ENCODE measurements at places on chromosomes 3 and 15.
A peak's percentile ranks its signal among the peaks of the same experiment; 100 is the strongest.

- DNase-seq, result peak; percentile 83
Measured at GRCh38 chr15:70486451-70487386, 276.6 kb downstream of the UACA start.

- DNase-seq, result no peak
Measured at GRCh38 chr3:23246651-23247050, 43.5 kb downstream of the UBE2E2 start.

DNA sequence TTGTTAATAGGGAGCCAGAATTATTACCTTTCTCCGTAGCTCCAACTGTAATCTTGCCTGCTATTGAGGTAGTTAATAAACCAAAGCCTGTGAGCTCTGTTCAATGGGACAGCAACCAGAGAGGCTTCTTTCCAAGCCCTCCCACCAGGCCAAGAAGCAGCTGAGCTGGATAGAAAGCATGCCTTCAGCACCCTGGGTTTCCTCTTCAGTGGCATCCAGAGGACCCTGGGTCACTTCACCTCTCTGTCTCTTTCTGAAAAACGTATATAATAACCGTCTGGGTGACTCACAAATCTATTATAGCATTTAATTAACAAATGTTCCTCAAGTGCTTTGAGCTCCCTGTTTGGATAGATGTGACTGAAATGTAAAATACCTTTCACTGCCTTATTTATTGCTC lies 420.0 kb downstream of the LPP start:
- no peak for DNase-seq

DNA sequence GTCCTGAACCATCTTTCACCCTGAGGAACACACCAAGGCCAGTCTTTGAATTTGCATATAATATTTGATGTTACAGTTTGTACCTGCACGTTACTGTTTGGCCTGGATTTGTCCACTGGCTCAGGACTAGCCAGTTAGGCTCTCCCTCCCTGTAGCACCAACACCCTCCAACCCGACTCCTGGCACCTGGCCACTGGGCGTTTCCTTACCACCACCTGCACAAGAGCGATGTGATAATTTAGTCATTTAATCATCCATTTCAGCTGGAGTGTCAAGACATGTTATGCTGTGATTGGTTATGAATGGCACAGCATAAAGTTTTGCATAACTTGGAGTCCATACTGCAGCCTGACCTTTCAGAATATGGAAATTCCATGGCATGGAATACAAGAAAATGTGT lies 242.4 kb downstream of the KCNMB2 start:
- no peak for DNase-seq

- no peak for DNase-seq
Measured at GRCh38 chr15:61857169-61857829, 202.9 kb downstream of the VPS13C start.

DNA sequence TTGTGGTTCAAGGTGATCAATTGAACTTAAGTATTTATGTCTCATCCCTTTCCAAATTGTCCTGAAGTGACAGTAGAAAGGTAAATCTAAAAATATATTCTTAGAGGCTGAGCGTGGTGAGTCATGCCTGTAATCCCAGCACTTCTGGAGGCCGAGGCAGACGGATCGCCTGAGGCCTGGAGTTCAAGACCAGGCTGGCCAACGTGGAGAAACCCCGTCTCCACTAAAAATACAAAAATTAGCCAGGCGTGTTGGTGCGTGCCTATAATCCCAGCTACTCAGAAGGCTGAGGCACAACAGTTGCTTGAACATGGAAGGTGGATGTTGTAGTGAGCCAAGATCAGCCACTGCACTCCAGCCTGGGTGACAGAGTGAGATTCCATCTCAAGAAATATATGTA lies 226.6 kb downstream of the DPH6 start:
- no peak for DNase-seq

DNA sequence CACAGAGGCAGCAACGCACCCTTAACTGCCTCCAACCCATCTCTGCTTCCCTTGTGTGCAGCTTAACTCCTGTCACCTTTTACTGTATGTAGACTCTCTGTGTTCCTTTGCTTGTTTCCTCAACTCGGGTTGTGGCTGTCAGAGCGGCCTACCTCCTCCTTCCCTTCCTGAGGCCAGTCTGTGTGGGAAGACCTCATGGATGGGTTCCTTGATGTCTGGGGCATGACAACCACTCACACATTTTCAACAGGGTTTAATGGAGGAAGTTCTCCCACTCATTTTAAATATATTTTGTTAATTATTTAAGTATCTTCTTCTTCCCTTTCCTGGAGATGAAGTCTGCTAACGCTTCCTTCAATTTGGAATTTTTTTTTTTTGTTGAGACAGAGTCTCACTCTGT lies 1.8 kb upstream of the CSPG5 start:
- DNase-seq, result no peak

- no peak for DNase-seq
Measured at GRCh38 chr15:59223736-59224135, 17.1 kb downstream of the LDHAL6B start.

- no peak for DNase-seq
Measured at GRCh38 chr15:74808078-74808839, 4.4 kb upstream of the LMAN1L start.

- peak; percentile 21 for DNase-seq
Measured at GRCh38 chr3:109059264-109059663, 58.7 kb downstream of the MORC1 start.

- DNase-seq, result no peak
Measured at GRCh38 chr15:100692246-100692645, 89.9 kb downstream of the ASB7 start.

DNA sequence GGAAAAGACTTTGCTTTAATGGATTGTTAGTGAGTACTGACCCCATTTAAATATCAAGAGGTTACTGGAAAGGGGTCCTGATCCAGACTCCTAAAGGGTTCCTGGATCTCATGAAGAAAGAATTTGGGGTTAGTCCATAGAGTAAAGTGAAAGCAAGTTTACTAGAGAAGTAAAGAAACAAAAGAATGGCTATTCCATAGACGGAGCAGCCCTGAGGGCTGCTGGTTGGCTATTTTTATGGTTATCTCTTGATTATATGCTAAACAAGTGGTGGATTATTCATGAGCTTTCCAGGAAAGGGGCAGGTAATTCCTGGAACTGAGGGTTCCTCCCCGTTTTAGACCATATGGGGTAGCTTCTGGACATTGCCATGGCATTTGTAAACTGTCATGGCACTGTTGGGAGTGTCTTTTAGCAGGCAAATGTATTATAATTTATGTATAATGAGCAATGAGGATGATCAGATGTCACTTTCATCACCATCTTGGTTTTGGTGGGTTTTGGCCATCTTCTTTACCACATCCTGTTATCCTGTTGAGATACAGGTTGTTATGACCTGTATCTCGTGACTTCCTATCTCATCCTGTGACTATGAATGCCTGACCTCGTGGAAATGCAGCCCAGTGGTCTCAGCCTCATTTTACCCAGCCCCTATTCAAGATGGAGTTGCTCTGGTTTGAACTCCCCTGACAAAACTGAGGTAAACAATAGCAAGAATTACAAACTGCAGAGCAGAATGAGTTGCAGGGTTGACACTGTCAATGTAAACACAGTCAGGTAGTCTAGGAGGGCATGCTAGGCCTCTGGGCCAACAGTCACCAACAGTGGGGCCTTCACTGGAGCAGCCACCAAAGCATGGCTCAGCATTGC lies 10.3 kb upstream of the GPR160 start:
- DNase-seq, result no peak

DNA sequence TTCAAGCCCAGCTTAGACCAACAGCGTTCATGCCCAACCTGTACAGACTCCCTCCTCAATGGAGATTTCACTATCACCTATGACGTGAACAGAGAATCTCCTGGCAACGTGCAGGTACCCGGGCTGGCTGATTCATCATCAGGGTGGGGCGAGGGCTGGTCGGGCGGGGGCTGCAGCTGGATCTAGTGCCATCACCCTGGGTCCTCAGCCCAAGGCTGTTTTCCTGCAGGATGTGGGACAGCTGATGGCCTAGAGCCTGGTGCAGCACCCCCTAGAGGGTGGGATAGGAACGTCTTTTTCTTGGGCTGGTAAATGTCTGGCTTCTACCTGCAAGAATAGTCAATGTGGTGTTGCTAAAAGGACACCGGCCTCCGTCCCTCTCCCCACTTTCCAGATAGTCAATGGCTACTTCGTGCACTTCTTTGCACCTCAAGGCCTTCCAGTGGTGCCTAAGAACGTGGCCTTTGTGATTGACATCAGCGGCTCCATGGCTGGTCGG lies 4.4 kb downstream of the ITIH3 start:
- peak; percentile 38 for DNase-seq

GRCh38 chr3:35690271-35690670 lies 50.9 kb downstream of the ARPP21 start:
- DNase-seq, result peak; percentile 16

DNA sequence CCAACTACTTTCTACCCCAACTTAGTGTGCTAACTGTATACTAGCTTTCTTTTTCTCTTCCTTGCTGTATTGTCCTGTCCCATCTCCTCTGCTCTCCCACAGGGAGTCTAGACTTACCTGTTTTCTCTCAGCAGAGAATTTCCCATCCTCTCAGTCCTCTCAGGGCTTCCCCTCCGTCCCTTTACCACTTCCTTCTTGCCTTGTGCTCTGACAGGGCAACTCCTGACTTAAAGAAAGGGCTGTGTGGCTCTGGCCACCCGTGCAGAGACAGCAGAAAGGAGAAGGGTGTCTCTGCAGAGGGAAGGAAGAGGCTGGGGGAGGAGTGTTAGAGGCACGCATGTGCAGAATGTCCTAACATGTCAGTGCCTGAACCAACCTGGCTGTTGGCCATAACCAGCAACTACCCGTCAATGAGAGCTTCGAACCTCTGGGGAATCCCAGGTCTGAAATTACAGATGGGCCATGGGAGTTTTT lies at the start of gene GCSAM:
GCSAM (minus strand) TSS at position 274 of the 474 bp plus-strand sequence; CDS start at position 146, 128 bp downstream.
- DNase-seq, result peak; percentile 74

GRCh38 chr3:52873433-52874159 lies 23.8 kb downstream of the STIMATE start:
- peak; percentile 27 for DNase-seq

GRCh38 chr15:89826671-89827655 lies 12.3 kb upstream of the ANPEP start:
- peak; percentile 37 for DNase-seq

DNA sequence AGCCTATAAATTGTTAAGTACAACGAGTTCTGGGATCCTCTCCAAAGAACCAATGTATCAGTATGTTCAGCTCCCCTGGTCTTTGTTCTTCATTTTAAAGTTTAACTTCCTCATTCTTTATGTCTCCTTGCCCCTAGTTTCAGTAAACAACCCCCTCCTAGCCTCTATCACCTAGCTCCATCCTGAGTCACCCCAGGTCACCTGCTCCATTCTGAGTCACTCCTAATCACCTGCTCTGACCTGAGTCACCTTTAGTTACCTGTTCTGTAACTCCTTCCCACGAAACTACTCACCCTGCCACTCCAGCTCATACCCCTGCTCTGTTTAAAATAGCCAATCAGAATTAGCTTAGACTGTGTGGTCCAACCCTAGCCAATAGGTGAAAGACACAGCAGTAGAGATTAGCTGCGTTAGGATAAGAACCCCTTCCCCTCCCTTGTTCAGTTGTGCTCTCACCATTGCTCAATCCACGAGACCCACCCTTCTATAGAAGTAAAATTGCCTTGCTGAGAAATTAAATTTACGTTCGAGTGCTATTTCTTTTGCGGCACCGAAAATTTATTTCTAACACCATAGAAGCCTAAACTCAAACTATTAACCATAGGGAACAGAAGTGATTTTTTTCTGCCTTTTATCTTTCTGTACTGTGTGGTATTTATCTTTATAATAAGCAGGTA lies 245.0 kb upstream of the ADAMTS9 start:
- no peak for DNase-seq

DNA sequence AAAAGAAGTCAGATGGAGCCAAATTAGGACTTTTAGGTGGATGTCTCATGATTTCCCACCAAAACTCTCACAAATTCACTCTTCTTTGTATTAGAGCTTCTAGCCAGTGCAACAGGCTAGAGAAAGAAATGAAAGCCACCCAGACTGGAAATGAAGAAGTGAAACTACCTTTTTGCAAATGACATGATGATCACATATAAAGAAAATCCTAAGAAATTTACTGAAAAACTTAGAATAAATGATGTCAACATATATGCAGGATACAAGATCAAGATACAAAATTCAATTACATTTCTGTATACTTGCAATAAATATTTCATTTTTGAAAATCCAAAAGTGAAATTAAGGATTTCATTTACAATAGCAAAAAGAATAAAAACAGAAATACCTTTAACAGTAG lies 110.8 kb downstream of the LRIG1 start:
- DNase-seq, result no peak

GRCh38 chr15:66394915-66395314 lies 8.2 kb downstream of the MAP2K1 start:
- DNase-seq, result peak; percentile 80

- DNase-seq, result no peak
Measured at GRCh38 chr3:139640456-139640855, 37.3 kb downstream of the NMNAT3 start.

DNA sequence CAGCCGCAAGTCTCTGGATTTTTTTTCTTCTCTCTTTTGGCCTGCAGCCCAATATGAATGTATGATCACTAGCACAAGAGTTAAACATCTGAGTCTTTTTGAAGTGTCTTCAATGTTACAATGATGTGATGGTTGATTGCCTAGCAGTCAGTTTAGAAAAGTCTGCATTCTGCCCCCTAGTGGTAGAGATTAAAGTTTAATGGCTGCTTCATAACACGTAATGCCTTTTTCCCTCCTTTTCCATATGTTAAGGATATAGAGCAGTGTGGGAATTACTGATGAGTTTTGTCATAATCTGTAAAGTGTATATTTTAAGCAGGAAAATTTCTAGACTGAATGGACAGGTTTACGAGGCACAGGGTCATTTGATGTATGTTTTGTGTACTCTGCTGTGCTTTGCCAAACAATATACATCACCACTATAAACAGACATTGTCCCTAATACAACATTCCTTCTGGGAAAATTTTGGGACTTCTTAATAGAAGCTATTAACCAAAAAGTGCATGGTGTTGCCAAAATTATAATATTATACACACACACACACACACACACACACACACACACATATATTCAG lies 1038.5 kb upstream of the NR2F2 start:
- DNase-seq, result peak; percentile 77

DNA sequence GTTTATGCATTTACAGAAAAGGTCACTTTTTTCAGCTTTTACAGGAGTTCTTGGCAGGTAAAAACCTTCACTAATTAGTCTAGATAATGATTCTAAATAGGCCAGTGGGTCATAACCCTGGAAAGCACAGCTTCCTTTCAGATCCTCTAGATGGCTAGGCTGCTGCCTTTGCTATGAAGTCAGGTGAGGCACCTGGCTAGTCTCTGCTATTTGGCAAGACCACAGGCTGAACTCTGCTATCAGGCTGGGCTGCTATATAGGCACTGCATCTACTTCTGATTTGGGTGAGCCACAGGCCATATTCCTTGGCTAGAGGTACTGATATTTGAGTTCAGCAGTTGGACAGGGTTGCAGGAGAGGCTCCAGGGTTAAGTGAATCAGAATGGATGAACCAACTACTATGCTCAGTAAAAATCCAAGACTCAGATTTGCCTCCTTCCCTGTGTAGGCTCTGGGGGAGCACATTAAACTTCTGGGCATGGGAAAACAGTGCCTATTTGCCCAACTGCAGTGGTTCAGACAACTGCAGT lies 665.7 kb upstream of the TBL1XR1 start:
- DNase-seq, result no peak

- DNase-seq, result no peak
Measured at GRCh38 chr15:46616033-46616432, 981.2 kb downstream of the SQOR start.

Measured in hematopoietic multipotent progenitor cell treated with erythropoietin and hydrocortisone succinate and interleukin-3 and kit ligand, for 6 days (in vitro differentiated cells).